ENCODE measurements at places on chromosomes 11 and 22.

GRCh38 chr11:61198948-61199523, 4.3 kb upstream of the PGA3 start:
- no peak for DNase-seq

DNA sequence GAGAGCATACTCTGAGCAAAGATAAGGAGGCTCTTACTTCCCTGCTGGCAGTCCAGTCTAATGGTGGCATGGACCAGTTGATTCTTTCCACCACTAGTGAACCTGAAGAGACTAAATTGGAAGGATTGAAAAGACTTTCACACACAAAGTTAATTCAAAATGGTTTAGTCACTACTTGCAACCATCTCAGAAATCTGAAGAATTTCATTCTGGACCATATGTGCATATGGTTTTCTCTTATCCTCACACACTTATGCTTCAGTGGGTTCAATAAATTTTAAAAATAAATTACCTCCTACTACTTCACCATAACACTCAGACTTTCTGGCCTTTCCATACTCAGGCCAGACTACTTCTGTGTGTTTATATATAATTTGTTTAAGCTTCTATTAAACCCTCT, 44.7 kb downstream of the CADM1 start:
- no peak for DNase-seq

- DNase-seq, result no peak
Measured at GRCh38 chr22:23223569-23224317, 43.4 kb downstream of the BCR start.

GRCh38 chr11:61362542-61362875, 335 bp downstream of the TMEM138 start:
- DNase-seq, result peak; percentile 61

GRCh38 chr11:65290448-65291165, 24.1 kb upstream of the CDC42EP2 start:
- DNase-seq, result peak; percentile 92

- no peak for DNase-seq
Measured at GRCh38 chr22:26463101-26463661, 20.4 kb downstream of the HPS4 start.

DNA sequence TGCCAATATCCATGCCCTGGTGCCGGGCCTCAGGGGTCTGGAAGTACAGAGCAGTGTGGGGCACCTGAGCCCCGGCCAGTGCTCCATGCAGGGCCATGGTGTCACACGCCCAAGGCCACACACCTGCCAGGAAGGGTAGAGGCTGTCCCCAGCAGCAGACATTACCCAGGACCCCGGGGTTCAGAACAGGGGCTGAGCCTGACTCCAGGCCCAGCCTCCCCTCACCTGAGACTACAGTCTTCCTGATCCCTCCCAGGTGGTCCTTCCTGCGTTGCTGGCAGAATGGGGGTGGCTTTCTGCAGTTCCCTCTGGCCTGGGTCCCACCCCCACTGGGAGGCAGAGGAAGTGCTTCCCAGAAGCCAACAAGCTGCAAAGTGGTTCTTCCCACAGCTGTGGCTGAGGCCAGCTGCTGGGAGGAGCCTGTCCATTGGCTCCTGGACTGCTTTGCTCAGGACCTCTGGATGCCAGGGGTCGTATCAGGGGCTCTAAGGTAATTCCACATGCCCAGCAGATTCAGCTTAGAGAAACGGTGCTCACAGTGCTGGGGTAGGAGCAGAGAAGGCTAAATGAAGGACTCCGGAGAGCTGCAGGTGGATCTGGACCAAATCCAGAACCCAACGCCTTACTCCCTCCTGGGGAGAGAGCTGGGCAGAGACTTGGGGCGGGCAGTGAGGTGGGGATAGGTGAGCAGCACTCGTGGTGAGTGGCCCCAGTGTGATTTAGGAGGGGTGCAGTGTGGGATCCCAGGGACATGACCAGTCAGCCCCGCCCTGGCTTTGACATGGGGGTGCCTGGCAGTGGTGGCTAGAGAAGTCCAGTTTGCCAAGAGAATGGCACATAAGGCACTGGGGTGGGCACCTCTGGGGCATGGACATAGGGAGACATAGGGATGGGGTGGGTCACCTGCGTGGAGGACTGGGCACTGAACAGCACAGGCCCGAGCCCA, 12.6 kb downstream of the TCIRG1 start:
- no peak for DNase-seq

DNA sequence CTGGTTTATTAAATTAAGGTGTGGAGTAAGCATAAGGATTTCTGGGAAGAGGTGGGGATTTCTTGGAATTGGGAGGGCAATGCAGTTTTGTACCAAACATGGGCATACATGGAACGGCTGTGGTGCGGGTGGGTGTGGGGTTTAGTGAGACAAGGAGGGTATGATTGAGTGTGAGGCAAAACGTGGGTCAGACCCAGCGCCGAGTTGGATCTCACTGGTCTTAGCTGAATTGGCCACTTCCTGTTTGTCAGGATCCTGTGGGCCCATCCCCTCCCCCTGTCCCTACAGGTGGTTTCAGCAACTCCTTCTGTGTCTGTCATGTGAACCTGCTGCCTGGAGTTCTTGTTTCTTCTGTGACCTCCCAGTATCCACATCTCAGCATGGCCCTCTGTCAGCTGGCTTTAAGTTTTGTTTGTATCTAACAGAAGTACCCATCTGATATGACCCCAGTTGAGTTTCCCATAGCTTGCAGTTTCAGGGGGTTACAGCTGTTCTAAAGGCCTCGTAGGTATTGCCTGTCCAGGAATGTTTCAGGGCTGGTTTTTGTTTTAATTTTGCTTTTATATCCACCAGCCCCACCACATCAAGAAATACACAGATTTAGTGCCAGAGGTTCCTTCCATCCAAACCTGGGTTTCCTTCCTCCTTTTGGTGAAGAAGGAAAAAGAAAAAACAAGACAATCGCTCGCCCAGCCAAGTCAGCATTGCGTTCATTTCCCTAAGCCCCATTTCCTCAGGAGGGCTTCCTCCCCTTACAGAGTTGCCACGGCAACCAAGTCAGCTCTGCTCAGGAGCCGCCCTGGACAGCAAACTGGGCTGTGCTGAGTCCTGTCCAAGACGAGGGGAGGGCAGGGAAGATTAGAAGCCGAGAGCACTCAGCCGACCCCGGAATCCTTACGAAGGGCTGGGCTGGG, 6.0 kb downstream of the APOL1 start:
- no peak for DNase-seq

GRCh38 chr11:121515335-121515671, 62.5 kb upstream of the SORL1-AS1 start:
- DNase-seq, result no peak

DNA sequence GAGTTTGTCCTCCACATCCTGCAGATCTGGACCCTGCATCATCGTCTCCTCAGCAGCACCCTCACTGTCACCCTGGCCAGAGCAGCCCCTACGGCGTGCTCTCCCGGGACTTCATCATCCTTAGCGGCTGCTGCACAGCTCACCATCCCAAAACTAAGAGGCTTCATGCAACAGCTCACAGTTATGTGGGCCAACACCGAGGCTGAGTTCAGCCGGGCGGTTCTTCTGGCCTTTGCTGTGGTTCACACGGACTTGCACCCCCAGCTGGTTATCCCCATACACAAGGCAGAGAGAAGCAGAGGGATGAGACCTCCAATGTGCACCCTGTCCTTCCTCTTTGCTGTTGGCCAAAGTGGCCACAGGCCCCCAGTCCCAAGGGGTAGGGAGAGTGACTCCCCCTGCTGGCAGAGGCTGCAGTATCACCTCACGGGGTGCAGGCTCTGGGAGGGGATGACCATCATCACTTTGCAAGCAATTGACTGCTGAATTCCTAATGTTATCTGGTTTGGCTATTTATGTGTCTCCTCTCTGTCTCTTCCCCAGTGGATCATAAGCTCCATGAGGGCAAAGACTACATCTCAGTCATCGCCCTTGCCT, 276.8 kb downstream of the BRD1 start:
- no peak for DNase-seq

GRCh38 chr11:119847853-119848252, 118.9 kb upstream of the NECTIN1 start:
- no peak for DNase-seq

DNA sequence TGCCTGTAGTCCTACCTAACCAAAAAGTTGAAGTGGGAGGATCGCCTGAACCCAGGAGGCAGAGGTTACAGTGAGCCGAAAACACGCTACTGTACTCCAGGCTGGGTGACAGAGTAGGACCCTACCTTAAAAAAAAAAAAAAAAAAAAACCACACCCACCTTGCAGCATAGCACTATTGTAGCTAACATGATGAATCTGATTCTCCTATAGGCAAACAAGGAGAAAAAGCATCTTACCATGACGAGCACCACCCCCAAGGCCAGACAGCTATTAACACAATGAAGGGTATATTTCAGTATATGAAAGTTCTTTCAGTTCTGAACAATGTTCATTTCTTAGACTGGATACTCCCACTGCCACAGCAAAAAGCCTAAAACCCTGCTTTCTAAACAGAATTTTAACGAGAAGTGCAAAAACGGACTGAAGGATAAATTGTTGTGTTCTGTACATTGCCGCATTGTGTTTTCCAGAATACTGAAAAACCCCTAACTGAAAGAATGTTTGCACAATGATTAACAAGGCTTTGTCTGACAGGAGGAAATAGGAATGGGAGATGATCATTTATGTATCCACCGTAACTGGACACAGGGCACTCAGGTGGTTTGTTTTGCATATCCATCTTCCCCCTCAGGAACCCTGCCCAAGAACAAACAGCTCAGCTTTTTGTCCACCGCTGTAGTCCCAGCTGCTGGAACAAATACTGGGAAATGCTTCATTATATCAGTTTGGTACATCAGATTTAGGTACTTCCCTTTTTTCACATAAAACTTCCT, 8.9 kb downstream of the PISD start:
- no peak for DNase-seq

GRCh38 chr11:134157451-134157850, 66.3 kb downstream of the NCAPD3 start:
- no peak for DNase-seq

DNA sequence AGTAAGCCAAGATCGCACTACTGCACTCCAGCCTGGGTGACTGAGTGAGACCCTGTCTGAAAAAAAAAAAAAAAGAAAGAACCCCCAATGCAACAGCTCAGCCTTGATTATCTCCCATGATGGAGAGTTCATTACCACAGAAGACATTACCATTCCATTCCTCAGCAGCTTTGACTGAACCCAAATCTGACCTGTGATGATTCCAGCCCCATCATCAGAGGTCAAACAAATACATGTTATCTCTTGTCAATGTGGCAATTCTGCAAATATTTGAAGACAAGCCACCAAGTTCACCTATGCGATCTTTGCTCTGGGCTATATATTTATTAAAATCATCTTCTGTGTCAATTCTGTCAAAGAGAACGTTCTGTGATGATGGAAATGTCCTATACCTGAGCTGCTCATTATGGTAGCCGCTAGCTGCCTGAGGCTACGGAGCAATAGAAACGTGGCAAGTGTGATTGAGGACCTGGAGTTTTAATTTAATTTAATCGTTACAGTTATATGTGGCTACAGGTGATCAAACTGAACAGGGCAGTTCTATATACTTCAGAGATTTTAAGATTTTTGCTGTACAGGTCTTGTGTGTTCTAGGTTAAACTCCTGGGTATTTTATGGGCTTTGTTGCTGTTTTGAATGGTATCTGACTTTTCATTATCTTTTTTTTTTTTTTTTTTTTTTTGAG, 7.9 kb downstream of the SEC14L4 start:
- no peak for DNase-seq

All from GM03348 (cell line).